ENCODE measurements at places on chromosomes 6 and 20. TPM values are rescaled to one million over a fixed set of nuclear protein-coding genes. Genes with fewer than 3 reads are reported as not detected.
A peak's percentile ranks its signal among the peaks of the same experiment; 100 is the strongest.

- no peak for DNase-seq
Measured at GRCh38 chr6:70168681-70169377, 134.1 kb downstream of the COL9A1 start.

DNA sequence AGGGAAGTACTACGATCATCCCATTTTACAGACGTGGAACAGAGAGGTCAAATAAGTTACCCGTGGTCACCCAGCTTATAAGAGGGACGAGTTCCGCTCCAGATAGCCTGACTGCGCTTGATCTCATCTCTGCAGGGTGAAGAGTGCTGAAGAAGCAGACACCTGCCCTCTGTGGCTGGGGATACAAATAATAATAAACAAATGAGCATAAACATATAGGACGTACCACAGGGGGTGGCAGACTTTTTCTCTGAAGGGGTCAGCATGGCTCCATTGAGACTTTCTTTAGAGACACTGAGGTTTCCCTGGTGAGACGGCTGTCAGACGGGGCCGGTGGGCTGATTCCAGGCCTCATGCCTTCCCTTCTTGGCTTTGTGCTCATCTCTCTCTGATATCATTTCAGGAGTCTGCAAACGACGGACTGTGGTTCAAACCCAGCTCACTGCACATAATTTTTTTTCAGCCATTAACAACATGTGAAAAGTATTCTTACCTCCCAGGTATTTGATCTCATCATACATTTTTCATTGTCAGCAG, 47.1 kb downstream of the IRF4 start:
- DNase-seq: no peak

DNA sequence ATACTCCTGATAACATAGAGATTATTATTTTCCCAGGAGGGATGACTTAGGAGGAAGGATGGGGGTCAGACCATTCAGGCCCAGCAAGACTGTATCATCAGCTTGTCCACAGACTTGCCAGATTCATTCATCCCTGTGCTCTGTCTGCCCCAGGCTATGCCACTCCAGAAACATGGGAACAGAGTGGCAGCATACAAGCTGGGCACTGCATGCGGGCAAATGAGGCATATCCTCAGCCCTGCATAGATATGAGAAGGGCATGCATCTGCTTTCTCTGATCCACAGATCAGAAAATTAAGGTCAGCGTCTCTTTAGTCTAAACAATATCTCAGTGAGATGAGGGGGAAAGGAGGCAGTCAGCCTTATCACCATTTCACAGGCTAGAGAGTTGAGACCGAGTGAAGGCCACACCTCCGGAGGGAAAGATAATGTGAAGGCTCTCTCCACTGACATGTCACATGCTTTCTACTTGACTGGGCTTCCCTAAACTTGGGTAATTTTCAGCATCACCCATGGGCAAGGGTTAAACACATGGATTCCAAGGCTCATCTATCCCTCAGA, 140.5 kb downstream of the TFAP2B start:
- no peak for DNase-seq

- DNase-seq: no peak
Measured at GRCh38 chr20:33840160-33840559, 29.0 kb downstream of the CHMP4B start.

DNA sequence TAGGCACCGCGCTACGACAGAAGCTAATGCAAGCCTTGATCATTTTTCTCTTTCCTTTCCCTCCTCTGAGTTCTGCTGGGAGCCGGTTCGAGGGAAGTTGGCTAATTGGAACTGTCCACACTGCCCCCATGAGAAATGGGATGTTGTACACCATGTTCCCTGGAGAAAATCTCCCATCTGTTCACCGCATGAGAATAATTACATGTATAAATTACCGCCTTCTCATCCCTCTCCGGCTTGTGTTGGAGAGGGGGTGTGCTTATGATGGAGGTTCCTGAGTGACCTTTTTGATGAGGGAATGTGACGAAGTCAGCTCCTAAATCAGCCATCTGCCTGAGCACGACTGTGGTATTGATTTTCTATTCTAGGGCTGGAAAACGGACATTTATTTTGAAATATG, 320.2 kb upstream of the SULF2 start:
- no peak for DNase-seq

DNA sequence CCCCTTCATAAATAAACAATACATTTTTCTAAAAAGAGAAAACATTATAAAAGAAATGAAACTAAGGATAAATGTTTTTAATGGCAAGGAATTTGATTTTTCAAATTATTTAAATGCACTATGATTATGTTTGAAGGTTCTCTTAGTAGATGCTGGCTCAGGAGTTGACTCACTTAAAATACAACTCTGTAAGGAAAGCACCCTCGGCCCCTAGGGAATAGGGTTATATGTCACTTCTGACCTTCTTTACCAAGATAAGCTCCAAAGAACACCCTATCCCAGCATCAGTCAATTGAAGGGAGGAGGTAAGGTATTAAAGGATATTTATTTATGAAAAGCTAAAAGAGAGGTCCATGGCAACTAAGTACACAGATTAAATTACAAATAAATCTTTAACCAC, 6.8 kb downstream of the SNAP91 start:
- no peak for DNase-seq

DNA sequence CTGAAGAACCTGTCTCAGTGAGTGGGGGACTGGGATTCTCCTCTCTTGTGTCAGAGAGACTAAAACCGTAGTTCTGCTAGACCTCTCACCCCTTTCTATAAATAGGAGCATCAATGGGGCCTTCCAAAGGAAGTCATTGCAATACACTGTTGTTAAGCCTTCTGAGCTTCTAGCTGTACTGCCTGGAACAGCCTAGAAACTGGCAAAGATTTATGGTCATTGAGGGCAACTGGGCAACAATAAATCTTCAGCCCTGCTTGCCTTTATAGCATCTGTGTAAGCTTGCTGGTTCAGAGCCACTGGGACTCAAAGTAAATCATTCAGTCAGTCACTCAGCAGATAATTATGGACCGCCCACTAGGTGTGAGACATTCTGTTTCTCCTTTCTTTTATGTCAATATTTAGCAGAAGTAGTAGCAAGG, 53.2 kb downstream of the PPP1R14C start:
- DNase-seq: no peak

DNA sequence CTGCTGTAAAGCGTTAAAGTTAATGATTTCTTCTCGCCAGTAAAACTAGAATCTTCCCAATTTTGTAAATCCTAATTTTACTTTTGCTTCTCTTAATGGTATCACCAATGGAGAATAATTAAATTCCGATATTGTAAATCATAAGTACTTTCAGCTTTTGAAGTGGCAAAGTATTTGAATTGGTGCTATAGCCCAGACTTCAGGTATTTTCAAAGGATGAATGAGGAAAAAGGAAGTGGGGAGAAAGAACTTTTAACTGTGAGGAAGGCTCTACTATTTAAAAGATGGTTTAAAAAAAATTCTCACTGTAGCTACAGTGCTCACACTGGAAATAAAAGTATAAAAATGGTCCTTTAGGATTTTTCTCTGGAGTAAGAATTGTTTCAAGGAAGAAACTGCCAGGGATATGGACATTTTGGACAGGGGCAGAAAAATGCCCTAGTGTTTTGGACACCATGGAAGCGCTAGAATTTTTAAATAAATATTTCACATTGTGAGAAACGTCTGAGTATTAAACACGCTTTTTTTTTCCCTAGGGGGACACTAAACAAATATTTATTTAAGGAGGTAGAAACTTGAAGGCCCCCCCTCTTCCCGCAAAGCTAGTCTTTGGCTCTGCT, 1.3 kb upstream of the TAB2 start:
- no peak for DNase-seq

GRCh38 chr6:144140867-144141266, 9.4 kb upstream of the STX11 start:
- no peak for DNase-seq

GRCh38 chr20:62925420-62926228, 681 bp downstream of the DIDO1 start:
- DNase-seq: peak; percentile 75

- no peak for DNase-seq
Measured at GRCh38 chr6:64383277-64383676, 747.7 kb downstream of the PHF3 start.

DNA sequence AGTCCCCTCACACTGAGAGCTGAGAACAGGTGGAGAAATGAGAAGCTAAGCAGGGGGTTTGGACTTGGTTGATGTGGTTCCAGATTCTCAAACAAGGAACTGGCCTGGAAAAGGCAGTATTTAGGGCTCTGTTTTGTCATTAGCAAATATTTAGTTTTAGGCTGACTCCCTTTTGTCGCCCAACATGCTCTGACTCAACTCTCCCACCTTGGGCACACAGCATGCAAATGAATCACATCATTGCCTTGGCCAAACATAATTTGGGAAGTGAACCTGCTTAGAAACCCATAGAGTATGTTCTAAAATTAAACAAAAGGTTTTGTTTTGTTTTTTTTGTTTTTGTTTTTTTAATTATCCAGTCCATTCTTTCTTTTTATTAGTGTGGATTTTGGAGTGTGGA, 9.5 kb upstream of the UQCC2 start:
- DNase-seq: no peak

DNA sequence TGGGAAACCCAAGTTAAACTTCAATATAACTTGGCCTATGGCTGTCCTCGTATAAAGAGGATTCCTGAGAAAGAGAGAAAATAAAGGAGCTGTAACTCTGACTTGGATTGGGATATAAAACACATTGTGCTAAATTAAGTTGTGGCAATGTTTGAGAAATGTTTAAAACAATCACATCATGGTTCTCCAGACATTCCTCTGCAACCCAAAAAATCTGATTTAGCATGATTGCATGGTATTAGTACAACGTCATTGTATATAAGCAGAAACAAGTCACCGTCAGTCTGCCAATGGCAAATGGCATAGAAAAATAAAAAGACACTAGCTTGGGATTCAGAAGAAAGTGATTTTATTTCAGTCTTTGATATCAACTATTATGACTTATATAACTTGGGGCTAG, 140.2 kb upstream of the FAM83B start:
- no peak for DNase-seq

GRCh38 chr6:127956260-127956888, 55.5 kb upstream of the THEMIS start:
- DNase-seq: no peak

DNA sequence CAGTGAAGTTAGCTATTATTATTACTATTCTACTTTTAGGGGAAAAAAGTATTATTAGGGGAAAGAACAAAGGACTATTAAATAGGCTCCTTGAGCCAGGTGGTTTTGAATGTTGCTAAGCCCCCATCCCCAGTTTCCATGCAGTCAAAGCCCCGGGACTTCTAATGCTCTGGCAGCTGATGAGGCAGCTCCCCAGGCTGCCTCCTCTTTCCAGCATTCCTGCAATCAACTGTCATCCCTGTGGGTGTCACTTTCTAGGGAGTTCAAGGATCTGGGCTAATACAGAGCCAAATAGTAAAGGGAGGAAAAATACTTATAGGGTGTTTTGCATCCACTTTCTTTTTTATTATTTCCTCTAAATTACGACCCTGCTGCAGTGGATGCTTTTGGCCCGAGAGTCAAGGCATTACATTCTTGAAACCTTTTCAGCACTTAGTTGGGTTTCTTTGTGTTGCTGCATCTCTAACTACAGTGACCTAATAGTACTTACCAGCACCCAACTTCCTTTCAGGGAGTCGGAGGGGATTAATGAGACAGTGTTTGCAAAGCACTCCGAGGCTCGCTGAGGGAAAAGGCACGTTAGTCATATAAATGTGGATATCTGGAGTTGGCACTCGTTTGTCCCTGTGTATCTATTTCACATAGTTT, 303.9 kb upstream of the MAP3K7 start:
- no peak for DNase-seq

- DNase-seq: peak; percentile 46
Measured at GRCh38 chr6:151847064-151847463, 39.6 kb downstream of the ESR1 start.

DNA sequence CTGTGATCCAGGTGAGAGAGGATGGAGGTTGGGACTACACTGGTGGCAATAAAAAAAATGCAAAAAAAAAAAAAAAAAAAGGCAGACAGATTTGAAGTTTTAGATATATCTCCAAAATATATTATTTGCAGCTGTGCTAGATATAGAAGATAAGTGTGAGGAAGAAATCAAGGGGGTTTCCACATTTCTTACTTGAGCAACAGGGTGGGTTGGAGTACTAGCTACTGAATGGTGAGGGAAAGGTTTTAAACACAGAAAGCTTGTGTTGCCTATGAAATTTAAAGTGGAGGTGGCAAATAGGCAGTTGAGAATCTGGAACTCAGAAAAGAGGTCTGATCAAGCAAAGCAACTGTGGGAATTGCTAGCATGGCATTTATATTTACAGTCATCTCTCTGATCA, 59.9 kb upstream of the GNRH2 start:
- DNase-seq: no peak

GRCh38 chr6:11934638-11935037, 77.5 kb upstream of the HIVEP1 start:
- DNase-seq: no peak

DNA sequence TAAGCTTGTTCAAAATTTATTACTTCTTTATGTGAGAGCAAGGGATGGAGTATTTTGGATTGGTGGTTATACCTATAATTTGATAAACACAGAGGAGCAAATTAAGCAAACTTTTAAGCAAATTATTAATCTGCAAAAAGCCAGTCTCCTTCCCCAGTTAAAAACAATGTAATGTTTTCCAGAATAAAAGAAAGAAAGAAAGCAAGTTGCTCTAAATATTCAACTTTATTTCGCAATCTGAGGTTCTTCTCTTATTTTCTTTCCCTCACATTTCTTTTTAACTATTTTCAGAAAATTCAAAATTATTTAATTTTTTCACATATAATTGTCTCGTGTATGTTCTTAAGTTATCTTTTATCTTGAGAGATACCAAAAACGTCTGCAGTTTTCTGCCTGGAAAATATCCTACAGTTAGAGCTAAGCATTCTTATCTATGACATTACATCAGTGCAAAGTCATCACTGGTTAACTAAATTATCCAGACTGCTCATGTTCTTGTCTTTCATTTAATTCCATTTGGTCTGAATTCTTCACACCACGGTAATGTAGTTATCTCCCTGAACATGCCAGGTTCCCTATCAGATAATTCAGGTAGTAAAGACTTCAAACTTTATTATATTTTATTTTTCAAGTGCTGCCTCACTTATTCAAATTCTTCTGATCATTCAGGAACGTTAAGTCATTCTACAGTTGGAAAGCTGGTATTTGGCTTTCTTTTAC, 3.3 kb upstream of the CNKSR3 start:
- no peak for DNase-seq

DNA sequence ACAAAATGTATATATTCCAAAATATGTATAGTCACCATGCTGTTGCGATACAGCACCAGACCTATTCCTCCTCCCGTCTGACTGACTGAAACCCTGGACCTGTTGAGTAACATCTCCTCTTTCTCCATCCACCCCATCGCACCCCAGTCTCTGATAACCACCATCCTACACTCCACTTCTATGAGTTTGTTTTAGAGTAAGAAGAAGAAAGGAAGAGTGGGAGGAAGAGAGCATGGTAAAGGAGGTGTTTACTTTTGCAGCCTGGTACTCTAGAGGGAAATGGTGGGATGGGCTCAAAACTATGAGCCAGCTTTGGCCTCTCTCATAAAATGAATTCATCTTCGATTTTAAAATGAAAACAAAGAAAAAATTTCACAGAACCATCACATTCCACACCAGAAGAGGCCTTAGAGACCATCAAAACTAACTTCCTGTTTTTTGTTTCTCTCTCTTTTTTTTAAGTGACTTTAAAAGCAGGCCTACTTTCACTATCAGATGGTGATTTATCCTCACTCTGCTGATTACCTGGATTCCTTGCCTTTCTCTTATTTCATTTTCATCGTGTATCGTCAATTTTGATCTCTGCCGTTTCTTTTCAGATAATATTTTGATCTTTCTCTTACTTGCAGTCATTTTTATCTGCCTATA, 16.8 kb upstream of the FUCA2 start:
- DNase-seq: no peak

Gene TFAP2D
- not detected for total RNA-seq

Gene SPATA25
- 2.5 TPM for total RNA-seq

Gene TNFAIP3
- 10.9 TPM for total RNA-seq

Gene SAMD3
- total RNA-seq: 1.6 TPM

Gene MMP24
- 0.47 TPM for total RNA-seq

Gene LRRC1
- 3.6 TPM for total RNA-seq
